ENCODE measurements at places on chromosomes 12 and 14.

- no peak for DNase-seq
These were observed 72.2 kb downstream of the DDX51 start for GRCh38 chr12:132071830-132072384.

- DNase-seq: no peak
These were observed 1.3 kb upstream of the JDP2 start for GRCh38 chr14:75426332-75427125.

DNA sequence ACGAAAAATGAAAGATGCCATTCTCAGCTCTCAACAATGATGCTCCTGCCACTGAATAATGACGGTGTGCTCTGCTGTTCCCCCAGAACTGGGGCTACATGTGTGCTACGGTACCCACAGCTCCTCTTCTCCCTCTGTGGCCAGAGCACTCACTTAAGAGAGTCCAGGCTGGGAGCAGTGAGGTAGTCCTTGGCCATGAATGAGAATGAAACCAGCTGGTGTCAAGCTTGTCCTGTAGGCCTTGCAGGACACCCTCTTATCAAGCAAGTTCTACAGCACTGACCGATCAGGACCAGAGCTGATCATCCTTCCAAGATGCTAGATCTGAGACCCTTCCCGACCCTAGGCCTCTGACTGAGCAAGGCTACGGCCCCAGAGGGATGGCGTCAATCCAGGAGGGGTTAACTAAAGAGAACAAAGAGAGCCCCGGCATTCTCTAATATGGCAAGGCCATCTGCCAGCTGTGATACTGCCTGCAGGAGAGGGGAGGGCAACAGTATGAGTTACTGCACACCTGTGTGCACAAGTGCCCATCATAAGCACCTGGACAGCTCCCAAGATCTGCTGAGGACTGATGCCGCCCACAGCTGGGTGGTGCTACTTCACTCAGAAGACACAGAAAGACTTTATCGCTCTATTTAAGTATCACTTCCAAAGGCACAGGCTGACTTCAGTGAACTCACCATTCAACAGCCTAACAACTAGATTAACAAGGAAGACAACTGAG is 30.5 kb downstream of the APPL2 start:
- no peak for DNase-seq

DNA sequence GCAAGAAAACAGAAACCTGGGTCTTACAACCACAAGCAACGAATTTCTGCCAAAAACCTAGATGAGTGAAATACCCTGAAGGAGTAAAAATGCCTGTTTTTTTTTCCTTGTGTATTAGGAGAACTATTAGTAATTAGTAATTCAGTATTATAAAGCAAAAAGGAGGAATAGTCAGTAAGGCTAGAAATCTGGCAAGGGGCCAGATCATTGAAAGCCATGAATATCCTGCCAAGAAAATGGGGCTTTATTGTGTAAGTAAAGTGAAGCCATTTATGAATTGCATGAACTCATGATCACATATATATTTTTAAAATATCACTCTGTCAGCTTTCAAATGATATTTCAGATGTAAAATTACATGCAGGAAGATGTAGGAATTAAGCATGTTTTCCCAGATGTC is 57.9 kb downstream of the TXNDC16 start:
- DNase-seq: no peak

DNA sequence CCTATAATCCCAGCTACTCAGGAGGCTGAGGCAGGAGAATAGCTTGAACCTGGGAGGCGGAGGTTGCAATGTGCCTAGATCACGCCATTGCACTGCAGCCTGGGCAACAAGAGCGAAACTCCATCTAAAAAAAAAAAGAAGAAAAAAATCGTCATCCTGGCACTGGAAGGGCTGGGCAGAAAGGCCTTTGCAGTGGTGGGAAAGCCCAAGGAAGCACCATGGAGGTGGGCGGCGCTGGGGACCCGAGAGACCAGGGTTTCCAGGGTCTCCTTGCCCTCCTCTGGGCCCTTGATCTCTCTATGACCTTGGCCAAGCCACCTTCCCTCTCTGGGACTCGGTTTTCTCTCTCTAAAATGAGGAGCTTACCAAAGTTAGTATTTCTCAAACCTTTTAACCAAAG is 65.4 kb downstream of the LGMN start:
- no peak for DNase-seq

GRCh38 chr12:26010293-26010821 is 51.9 kb downstream of the RASSF8 start:
- DNase-seq: no peak

DNA sequence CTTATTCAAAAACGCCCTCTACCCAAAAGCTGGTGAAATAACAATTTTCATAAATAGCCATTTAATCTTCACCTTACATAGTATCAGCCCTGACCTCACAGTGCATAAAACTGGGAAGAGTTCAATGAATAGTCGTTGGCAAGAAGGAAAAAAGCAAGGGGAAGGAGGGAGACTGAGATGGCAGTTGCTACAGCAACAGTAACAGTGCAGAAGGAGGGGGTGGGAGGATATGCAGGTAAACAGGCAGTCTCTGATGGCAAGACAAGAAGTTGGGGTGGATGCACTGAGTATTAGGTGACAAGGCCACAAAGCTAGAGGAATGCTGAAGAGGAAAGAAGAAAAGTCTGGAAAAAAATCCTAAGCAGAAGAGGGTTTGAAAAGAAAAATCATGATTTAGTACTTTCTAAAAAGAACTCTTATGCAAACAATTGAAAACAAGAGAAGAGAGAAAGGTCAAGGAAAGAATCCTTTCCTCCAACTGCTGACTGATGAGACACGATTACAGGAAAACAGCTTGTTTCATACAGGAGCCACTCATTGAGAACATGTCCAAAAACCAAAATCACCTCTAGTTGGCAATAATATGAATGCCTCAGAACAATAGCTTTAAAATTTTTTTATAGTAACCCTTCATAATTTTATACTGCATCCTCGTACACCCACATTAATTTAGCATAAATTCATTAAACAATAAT is 56.0 kb downstream of the DCAF5 start:
- DNase-seq: no peak

DNA sequence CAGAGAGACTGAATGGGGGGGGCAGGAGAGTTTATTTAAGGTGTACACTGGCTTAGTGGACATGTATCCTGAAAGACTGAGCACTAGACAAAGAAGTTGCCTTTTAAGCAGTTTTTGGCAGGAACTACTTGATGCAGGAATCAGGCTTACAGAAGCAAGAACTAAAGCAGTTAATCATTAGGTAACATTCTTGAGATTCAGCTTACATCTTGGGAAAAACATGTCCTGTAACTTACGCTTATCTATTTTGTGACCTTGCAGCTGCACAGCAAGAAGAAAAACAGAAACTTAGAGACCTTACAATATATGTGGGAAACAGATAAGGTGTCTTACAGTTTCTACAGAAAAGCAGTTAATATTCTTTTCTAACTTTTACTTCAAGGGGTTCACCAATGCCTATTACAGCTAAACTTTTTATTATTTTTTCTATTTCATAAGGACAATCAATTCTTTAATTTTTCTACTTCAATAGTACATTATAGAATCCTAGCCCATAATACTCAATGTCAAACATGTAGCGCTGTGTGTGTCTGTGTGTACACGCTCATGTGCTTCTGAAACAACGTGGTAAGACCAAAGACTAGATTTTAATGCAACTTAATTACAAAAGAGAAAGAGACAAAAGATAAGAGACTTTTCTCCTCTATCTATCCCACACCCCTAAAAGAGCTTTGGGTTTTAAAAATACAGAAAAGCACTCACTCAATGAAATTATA is 276.9 kb downstream of the PRKD1 start:
- DNase-seq: no peak
